ENCODE measurements at places on chromosomes 2 and 18. TPM values are rescaled to one million over a fixed set of nuclear protein-coding genes. Genes with fewer than 3 reads are reported as not detected.

Gene SPC25
- 29.8 TPM for total RNA-seq

Gene IL1F10
- total RNA-seq, result not detected

Gene RAB17
- 41.8 TPM for total RNA-seq

Gene CCDC148
- 0.59 TPM for total RNA-seq

Gene CREG2
- 0.12 TPM for total RNA-seq

Gene LRRC30
- total RNA-seq, result not detected

Gene CTDP1
- 24.9 TPM for total RNA-seq

Gene TTN
- total RNA-seq, result 0.05 TPM

DNA sequence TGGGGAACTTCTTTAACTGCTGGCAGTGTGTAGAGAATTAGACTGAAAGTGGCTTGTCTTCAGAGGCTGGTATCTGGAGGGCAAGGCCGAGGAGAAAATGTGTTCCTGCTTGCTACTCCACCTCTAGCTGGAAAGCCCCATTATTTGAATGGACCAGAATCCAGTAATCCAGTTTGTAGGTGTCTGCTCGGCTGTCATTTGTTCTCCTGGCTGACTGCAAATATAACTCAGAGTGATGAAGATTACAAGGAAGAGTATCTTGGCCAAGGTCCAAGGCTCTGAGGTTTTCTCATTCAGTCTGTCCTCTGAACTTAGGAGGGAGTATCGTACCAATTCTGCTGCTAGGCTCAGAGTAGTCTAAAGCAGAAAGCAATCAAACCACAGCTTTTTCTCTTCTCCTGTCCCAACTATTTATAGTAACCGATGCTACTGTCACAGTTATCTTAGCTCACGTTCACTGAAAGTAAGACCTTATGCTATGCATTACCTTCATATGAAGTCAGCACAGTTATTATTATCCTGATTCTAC, 228.6 kb downstream of the SETBP1 start:
- DNase-seq, result no peak

DNA sequence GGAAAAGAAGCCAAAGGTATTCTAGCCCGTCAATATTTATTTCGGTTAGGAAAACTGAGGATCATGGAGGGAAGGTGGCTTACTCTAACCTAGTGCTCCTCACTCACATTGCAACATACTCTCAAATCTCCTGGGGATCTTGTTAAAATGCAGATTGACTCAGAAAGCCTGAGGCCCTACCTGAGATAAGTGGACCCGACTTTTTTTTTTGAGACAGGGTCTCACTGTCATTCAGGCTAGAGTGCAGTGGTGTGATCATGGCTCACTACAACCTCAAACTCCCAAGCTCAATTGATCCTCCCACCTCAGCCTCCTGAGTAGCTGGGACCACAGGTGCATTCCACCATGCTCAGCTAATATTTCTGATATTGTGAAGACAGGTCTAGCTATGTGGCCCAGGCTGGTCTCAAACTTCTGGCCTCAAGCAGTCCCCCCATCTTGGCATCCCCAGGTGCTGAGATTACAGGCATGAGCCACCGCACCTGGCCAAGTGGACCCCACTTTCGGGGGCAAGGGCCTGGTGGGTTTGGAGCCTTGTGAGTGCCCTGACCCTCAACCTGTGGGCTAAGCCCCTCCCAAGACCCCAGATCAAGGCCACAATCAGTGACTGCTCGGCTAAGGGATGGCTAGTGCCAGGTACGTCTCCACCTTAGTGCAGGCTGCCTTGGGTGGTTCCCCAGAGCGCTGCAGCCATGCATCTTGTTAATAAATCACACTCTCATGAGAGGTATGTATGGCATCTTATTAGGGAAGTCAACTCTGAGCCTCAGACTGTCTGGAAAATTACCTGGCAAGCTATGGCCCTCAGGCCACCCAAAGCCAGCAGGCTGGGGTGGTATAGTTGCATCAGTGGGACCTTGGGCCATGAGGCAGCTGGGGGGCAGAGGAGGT, 1.1 kb upstream of the NEURL3 start:
- DNase-seq, result no peak

GRCh38 chr18:58258692-58259342, 214.8 kb downstream of the NEDD4L start:
- DNase-seq, result no peak

- DNase-seq, result no peak
These were observed 154.2 kb upstream of the CCDC195 start for GRCh38 chr2:224870341-224870740.

DNA sequence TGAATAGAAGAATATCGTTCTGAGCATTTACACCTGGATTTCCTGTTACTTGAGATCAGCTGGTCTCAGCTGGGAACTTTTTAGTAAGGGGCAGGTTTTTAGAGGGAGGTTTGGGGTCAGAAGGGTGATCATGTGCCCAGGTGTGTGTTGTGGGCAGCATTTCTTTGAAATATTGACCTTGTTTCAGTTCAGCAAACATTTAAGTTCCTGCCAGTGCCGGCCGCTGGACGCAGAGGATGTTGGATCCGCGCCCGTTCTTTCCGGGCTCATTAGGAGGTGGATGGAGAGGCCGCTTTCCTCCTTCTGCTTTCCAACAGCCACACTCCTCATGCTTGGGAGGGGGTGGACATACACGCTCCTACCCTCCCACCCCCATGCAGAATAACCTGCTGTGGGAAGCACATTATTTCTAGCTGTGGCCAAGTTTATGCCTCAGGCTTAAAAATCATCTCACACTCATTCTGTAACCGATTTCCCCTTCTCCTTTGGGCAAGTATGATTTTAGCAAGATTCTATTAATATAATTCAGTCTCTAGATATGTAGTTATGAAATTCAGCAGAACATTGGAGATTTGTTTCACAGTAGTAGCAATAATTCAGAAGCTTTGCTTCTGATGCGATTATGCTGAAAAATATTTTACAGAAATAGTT, 131.4 kb downstream of the ZNF236 start:
- DNase-seq, result no peak

DNA sequence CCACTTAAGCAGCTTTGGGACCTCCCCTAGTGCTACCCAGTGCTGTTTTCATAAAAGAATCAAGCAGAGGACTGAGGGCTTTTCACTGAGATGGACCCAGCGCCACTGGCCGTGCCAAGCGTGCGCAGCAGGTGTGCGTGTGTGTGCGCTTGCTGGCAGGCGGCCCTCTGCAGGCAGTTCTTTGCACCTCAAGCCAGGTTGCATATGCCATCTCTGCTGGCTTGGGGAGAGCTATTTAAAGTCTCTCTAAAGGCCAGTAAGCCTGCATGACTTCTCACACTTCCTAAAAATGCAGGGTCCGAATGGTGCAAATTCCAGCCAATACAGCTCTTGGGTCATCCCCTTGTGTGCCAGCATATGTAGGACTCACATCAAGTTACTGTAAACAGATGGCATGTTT, 255.5 kb downstream of the RNF152 start:
- DNase-seq, result no peak

- DNase-seq, result no peak
These were observed 15.3 kb downstream of the SCN9A start for GRCh38 chr2:166360426-166360825.

- DNase-seq, result no peak
These were observed 86.5 kb downstream of the MEIS1 start for GRCh38 chr2:66521291-66521922.

GRCh38 chr2:190478572-190479195, 55.8 kb downstream of the NEMP2 start:
- DNase-seq, result no peak

- no peak for DNase-seq
These were observed 56.2 kb upstream of the SMIM21 start for GRCh38 chr18:75483662-75484061.

DNA sequence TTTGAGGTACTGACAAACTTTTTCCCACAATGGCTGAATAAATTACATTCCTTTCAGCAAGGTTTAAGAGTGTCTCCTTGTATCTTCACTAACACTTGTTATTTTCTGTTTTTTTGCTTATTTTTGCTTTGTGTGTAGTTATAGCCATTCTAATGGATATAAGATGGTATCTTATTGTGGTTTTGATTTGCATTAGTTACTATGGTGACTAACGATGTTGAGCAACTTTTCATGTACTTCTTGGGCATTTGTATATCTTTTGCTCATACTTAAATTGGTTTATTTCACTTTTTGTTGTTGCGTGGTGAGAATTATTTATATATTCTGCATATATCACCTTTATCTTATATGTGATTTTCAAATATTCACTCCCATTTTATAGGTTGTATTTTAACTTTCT, 79.9 kb upstream of the FSIP2 start:
- DNase-seq, result no peak

- peak; percentile 56 for DNase-seq
These were observed 19.5 kb upstream of the ID2 start for GRCh38 chr2:8662239-8662879.

DNA sequence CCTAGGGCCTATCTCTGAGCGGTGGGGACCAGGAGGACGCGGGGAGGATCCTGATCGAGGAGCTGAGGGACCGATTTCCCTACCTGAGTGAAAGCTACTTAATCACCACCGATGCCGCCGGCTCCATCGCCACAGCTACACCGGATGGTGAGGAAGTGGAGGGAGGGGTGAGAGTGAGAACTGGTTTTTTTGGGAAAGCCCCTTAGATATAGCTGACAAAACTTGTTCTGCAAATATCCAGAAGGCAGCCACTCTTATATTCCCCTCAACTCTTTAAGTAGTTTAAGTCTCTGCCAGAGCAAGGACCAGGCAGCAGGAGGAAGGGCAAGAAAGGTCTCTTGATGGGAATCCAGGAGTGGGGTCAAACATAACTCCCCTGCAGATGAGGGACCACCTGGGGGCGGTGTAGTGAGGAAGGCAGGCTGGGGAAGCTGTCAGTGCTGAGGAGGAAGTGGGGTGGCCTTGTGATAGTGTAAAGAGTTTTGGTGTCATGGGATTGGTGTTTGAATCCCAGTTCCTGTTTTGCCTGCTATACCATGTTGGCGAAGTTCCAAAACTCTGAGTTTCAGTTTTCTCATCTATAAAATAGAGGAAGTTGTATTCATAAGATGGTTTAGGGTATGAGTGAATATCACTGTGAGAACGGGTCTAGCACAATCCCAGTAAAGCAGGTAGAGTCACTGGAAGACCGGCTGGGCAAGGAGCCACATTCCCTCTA, 3.4 kb downstream of the NAGK start:
- no peak for DNase-seq

- no peak for DNase-seq
These were observed 305.9 kb downstream of the HRH4 start for GRCh38 chr18:24766376-24766775.

GRCh38 chr2:149816756-149817551, 229.4 kb upstream of the MMADHC start:
- no peak for DNase-seq

DNA sequence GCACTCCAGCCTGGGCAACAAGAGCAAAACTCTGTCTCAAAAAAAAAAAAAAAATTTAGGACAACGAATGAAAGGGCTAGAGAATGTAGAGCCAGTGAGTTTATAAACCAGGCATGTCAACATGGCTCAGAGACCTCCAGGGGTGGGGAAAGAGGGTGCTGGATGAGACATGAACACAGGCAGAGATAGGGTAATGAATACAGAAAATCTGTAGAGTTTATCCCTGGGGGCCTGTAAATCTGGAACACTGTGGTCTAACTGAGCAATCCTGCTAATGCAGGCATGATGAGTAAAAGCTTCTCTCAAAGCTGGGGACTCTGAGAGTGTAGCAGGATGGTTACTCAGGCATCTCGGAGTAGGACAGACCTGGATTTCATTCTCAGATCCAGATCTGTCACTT, 59.2 kb upstream of the IGFBP2 start:
- DNase-seq, result no peak

GRCh38 chr2:12534646-12535263, 182.0 kb upstream of the TRIB2 start:
- DNase-seq, result peak; percentile 12

DNA sequence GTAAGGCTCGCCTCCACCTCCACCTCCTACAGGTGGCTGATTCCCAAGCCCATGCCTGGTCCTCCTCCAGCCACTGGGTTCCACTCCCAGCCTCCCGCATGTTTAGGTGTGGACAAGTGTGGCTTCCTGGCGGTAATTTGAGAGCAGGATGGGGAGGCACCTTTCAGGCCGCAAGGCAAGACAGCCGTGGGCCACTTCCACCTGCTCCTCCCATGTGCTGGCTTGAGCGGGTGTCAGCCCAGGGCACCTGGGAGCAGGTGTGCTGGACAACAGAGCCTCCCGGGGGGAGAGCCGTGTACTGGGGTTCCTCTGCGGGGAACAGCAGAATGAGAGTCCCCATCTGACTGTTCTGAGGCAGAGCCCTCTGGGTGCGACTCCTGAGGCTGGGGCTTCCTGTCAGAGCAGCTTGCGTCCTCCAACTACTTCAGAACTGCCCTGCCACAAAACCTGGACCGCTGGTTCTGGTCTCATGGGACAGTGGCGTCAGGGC, 83.9 kb downstream of the TPO start:
- DNase-seq, result no peak

DNA sequence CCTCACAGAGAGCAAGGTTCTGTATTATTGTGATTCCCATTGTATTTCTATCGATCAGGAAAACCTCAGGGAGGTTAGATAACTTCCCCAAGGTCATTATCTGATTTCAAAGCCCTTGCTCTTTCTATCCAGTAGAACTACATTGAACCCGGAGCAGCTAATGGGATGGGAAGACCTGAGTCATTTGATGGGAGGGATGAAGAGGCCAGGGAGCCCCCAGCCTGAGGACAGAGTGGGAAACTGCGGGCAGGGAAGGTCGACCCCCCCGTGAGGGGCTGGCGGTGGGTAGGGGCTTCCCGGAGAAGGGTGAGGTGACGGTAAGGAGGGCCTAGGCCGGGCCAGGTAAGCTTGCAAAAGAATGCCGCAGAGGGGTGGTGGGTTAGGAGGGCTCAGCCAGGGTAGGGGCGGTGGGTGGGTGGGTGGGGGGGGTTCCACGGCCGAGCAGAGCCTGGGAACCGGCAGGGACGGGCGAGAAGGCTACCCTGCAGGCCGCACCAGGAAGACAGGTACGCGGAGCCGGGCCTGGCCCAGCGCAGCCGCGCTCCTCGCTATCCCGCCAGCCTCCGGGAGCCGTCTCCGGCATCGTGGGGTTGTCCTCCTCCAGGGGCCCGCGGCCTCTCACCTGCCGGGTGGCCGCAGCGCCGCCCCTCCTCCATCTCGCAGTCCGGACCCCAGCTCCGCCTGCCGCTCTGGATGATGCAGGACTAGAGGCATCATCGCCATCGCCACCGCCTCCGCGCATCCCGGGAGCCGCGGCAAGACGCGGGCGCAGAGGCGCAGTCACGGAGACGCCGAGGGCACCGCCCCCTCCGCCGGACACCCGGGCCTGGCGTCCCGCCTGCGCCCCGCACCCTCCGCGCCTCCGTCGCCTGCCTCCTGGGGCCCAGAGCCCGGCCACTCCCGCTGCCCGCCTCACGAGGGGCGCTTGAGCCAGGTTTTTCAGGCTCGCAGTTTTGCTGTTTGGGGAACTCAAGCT, at the start of gene GPR75:
Gene GPR75, minus strand, starts transcription at position 762 of the 976 bp plus-strand sequence. CDS start 5,211 bp downstream, outside the sequence.
- DNase-seq, result no peak

Measured in HCT116 (cell line).